Astrocyte of the spinal cord (primary cell): ENCODE measurements at places on chromosomes 2 and 18.

GRCh38 chr18:60112369-60112768 lies 212.6 kb downstream of the PMAIP1 start:
- no peak for DNase-seq

- no peak for DNase-seq
These were observed 32.2 kb downstream of the NR4A2 start for GRCh38 chr2:156300337-156300736.

DNA sequence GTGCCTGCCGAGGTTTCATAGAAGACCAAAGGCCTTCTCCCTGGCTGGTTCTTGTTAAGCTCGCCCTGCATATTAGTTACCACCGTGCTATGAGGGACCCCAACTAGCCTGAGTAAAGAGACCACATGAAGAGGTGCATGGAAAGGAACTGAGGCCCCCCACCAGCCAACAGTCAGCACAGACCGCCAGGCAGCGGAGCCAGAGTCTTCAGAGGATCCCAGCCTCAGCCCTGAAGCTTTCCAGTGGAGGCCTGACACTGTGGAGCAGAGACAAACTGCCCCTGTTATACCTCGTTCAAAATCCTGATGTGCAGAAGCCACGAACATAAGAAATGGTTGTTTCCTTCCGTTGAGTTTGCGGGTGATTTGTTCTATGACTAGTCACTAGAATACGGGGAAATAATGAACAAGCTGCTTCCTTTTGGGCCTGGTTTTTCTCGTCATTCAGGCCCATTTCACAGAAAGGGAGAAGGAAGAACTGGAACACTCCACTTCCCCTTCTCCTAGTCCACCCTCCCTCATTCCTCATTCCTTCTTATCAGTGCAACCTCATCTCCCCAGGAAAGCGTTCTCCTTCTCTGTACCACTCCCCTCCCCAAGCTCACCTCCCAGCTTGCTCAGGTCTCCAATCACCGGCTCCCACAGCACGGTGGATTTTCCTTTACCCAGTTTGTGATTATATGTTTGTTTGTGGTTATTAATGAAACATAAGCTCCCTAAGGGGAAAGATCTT lies 3.0 kb upstream of the GLI2 start:
- DNase-seq, result no peak

- no peak for DNase-seq
These were observed 124.2 kb upstream of the FSHR start for GRCh38 chr2:49278561-49278960.

DNA sequence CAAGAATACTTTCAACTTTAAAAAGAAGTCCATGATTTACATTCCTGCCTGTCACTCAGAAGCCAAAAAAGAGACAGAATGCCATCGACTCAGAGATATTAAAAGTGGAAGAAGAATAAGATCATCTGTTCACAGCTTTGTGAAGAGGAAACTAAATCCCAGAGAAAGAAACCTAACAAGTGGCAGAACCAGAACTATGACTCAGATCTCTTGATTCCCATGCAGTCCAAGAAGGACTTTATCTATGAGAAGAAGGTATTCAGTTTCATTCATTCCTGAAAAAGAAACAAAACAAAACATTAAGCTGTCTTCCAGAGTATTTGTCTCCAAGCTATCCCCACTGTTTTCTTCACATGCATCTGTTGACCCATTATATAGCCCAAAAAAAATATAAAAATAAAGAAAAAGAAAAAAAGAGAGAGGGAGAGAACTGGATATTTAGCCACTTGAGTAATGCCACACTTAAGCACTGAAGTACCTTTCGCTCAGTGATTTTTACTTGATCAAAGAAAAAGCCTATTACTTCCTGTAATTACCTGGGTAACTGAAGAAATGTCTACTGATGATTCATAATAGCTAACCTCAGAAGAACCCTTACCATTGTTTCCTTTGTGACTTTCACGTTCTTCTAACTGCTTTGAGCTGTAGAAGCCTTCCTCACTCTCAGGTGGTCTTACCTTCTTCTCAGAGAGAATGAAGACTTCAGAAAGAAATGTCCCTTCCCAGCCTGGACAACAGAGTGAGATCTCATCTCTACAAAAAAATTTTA lies 17.7 kb upstream of the AKAIN1 start:
- DNase-seq, result no peak

GRCh38 chr18:79223431-79223830 lies 154.2 kb downstream of the ATP9B start:
- no peak for DNase-seq

GRCh38 chr2:15941871-15942710 lies 1.7 kb downstream of the MYCN start:
- DNase-seq, result no peak

- DNase-seq, result no peak
These were observed 115.0 kb downstream of the ZBTB7C start for GRCh38 chr18:48293954-48294898.

GRCh38 chr2:21234001-21234400 lies 110.2 kb downstream of the TDRD15 start:
- DNase-seq, result no peak

DNA sequence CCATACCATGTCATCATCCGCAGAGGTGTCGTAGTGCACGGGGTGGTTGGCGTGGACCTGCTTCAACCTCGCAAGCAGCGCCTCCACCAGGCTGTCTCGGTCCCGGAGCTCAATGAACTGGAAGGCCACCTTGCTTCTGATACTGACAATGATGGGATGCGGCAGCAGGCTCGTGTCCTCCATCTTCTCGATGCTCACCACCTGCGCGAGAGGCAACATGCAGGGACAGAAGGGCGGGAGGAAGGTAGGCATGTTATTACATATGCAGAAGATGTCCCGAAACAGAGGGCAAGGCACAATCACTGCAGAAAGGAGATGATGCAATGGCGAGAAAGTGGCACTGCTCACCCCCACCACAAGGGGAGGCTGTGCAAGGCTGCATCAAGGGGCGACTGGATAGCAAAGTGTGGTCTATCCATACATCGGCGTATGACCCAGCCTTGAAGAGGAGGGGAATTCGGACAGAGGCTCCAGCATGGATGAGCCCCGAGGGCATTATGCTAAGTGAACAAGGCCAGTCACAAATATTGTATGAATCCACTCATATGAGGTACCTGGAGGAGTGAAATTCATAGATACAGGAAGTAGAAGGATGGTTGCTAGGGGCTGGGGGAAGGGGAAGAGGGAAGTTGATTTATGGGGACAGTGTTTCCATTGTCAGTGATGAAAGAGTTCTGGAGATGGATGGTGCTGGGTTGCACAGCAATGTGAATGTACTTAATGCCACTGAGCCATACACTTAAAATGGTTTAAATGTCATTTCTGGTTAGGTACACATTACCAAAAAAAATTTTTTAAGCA lies 36.6 kb downstream of the RPL31 start:
- DNase-seq, result no peak

GRCh38 chr2:85353876-85354285 lies 447 bp downstream of the RETSAT start:
- peak; percentile 7 for DNase-seq

DNA sequence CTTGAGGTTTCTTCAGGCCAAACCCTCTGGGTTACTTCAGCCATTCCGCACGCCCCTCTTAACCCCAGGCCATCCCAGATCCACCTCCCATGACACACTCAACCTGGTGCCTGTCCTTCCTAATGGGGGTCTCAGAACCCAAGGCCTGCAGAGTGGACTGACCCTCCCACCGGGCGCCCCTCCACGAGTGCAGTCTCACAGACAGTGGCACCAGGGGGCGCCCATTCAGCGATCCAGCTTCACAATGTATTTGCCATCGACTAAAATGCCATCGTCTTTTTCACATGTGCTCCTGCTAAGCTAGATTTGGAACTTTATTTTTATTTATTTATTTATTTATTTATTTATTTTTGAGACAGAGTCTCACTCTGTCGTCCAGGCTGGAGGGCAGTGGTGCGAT lies 38.5 kb downstream of the INPP5D start:
- peak; percentile 7 for DNase-seq

DNA sequence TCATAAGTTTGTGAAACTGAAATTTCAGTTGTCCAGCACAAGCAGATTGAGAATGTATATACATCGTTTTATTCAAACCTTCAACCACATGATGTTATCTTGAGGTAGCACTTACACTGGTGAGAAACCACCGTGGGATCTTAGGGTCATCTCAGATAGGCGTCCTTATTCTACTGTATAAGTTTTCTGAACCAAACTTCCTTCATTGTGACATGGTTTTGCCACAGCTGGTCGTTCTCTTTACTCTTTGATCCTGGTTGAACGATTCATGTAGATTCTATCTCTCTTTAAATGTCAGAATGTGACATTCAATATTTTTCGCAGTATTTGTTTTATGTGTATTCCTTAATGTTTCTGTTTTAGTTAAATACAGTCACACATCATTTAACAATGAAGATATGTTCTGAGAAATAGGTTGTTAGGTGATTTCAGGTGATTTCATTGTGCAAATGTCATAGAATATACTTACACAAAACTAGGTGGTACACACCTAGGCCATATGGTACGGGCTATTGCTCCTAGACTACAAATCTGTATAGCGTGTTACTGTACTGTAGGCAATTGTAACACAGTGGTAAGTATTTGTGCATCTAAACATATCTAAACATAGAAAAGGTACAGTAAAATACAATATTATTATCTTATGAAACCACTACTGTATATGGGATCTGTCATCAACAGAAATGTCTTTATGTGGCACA lies 17.9 kb upstream of the ARHGAP25 start:
- no peak for DNase-seq

GRCh38 chr2:75224636-75225094 lies 25.3 kb upstream of the TACR1 start:
- no peak for DNase-seq

DNA sequence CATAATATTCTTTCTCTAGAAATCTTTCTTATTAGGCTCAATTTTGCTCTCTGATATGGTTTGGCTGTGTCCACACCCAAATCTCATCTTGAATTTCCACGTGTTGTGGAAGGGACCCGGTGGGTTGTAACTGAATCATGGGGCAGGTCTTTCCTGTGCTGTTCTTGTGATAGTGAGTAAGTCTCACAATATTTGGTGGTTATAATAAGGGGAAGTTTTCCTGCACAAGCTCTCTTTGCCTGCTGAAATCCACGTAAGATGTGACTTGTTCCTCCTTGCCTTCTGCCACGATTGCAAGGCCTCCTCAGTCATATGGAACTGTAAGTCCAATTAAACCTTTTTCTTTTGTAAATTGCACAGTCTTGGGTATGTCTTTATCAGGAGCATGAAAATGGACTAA lies 73.8 kb downstream of the CAVIN2 start:
- DNase-seq, result no peak

DNA sequence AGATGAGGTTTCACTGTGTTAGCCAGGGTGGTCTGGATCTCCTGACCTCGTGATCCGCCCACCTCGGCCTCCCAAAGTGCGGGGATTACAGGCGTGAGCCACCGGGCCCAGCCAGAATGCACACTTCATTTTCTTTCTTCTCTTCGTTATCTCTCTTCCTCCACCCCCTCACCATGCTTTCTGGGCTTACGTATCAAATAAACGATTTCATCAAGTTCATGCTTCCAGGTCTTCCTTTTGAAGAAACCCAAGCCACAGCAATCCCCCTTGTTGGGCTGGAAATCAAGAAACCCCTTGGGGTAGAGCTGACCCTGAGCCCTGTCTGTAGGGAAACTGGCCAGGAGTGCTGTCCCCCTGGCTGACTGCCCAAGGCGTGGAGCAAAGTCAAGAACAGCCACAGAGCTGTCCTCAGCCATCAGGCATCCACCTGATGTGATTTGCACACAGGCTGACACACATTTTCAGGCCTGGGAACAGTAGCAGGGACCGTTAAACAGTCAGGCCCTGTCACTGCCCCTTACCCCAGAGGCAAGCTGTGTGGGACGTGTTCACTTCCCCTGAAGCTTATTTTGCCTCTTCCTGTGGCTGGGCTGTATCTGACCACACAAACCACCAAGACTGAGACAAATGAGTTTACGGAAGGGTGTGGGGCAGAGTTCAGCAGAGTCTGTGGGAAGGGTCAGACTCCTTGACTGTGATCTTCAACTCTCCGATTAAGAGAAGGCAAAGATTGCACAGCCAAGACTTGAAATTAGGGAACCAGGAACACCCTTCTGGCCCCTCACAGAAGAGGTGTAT lies 15.1 kb upstream of the NMUR1 start:
- peak; percentile 54 for DNase-seq

- DNase-seq, result peak; percentile 12
These were observed 40.3 kb upstream of the AFF3 start for GRCh38 chr2:100182494-100183361.

DNA sequence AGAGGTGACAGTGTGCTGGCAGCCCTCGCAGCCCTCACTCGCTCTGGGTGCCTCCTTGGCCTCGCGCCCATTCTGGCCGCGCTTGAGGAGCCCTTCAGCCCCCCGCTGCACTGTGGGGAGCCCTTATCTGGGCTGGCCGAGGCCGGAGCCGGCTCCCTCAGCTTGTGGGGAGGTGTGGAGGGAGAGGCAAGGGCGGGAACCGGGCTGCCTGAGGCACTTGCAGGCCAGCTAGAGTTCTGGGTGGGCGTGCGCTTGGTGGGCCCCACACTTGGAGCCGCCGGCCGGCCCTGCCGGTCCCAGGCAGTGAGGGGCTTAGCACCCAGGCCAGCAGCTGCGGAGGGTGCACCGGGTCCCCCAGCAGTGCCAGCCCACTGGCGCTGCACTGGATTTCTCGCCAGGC lies 1480.9 kb upstream of the SLC39A10 start:
- DNase-seq, result no peak

GRCh38 chr2:202778217-202778616 lies 93.3 kb downstream of the ICA1L start:
- no peak for DNase-seq

- DNase-seq, result no peak
These were observed 97.4 kb upstream of the STK17B start for GRCh38 chr2:196268538-196269338.

- no peak for DNase-seq
These were observed 9.2 kb upstream of the ERMN start for GRCh38 chr2:157334797-157335196.

DNA sequence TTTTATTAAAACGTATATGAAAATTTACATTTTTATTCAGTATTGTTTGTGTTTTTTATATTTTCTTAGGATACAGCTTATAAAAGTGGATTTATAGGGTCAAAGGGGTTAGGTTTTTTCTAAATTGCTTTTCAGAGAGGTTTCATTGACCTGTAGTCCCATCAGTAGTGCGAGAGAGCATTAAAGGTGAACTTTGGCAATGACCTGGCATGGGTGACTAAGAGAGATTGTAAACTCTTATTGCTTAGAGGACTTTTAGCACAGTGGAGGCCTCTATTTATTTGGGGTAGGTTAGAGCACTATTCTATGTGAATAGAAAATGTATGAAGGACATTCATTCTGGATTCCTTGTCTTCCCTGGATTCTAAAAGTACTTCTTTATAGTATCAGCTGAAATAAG lies 16.0 kb upstream of the TNP1 start:
- no peak for DNase-seq

- no peak for DNase-seq
These were observed 121.4 kb upstream of the SLC14A2 start for GRCh38 chr18:45493830-45494229.

DNA sequence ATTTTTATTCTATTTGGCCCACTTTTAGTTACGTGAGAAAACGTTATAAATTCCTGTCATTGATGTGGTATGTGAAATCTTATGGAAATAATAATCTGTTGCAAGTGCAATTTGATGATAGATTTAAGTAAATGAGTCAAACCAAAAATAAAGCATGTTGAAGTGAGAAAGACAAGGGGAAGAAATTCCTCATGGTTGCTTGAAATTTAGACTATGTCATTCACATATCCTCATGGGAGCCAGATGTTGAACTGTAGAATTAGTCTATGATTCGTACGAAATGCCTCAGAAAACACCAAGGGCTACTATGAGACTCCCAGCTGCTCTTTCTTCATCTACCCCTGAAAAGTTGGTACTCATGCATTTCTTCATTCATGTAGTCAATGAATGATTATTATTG lies 55.7 kb downstream of the KLHL14 start:
- no peak for DNase-seq
